IMR-90 (cell line): ENCODE measurements at places on chromosomes 16 and 17. TPM values are rescaled to one million over a fixed set of nuclear protein-coding genes. Genes with fewer than 3 reads are reported as not detected.

- no peak for DNase-seq
- no peak overlapping the region for H3K27ac ChIP-seq
- no peaks in the 10 kb centered on the region for H3K27me3 ChIP-seq
- no peaks in the 10 kb centered on the region for H3K36me3 ChIP-seq
Observed at GRCh38 chr16:62462971-62463370, 426.7 kb upstream of the CDH8 start.

GRCh38 chr16:66701516-66701915 is 5.0 kb upstream of the CMTM4 start:
- H3K27me3 ChIP-seq: peaks cover 11% of the 10 kb centered on the region; the same call in 1 of the 2 replicates
- no peak overlapping the region for H3K27ac ChIP-seq
- no peaks in the 10 kb centered on the region for H3K36me3 ChIP-seq
- no peak for DNase-seq
- H3K4me1 ChIP-seq: peaks cover 3% of the 10 kb centered on the region

GRCh38 chr17:27242951-27243350 is 51.0 kb upstream of the WSB1 start:
- no peaks in the 10 kb centered on the region; the same call in 1 of the 2 replicates for H3K27me3 ChIP-seq
- no peak for DNase-seq
- no peak overlapping the region for H3K4me3 ChIP-seq
- H3K36me3 ChIP-seq: no peaks in the 10 kb centered on the region
- H3K27ac ChIP-seq: no peak overlapping the region

- peaks cover 43% of the 10 kb centered on the region for H3K36me3 ChIP-seq
- no peaks in the 10 kb centered on the region for H3K27me3 ChIP-seq
- DNase-seq: peak; percentile 68
- peaks cover 74% of the 10 kb centered on the region for H3K4me1 ChIP-seq
- H3K4me3 ChIP-seq: no peak overlapping the region
- H3K27ac ChIP-seq: peak overlapping the region; percentile 92
Observed at GRCh38 chr17:2064980-2065785, 10.3 kb downstream of the HIC1 start.

The CLEC19A gene
- total RNA-seq: not detected in 2 replicates

- H3K27ac ChIP-seq: no peak overlapping the region
- no peak overlapping the region for H3K4me3 ChIP-seq
- DNase-seq: no peak
- H3K27me3 ChIP-seq: peaks cover 2% of the 10 kb centered on the region; the same call in 1 of the 2 replicates
- 0 out of 2 replicates have a peak, but pooled peaks cover 2% of the 10 kb centered on the region for H3K4me1 ChIP-seq
Observed at GRCh38 chr16:66044089-66044488, 322.4 kb upstream of the CDH5 start.

DNA sequence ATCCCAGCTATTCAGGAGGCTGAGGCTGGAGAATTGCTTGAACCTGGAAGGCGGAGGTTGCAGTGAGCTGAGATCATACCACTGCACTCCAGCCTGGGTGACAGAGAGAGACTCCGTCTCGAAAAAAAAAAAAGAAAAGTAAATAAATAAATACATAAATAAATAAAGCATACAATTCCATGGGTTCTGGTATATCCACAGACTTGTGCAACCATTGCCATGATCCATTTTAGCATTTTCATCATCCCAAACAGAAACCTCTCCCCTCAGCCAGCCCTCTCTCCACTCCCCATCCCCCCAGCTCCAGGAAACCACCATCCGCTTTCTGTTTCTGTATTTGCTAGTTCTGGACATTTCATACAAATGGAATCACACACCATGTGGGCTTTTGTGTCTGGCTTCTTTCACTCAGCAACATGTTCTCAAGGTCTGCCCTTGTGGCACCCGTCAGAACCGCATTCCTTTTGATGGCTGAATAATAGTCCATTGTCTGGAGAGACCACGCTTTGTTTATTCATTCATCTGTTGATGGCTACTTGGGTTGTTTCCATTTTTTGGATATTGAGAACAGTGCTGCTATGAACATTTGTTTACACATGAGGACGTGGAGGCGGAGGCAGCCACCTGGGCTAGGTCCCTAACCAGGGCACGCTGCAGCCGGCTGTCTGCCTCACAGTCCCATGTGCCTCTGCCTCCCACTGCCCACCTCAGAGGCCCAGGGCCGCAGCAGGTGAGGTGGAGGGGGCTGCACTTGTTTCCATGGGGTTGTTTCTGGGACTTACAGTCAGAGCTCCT is 76.2 kb downstream of the NT5M start:
- no peak overlapping the region for H3K27ac ChIP-seq
- DNase-seq: peak; percentile 36
- peaks cover 6% of the 10 kb centered on the region for H3K4me1 ChIP-seq
- no peak overlapping the region for H3K4me3 ChIP-seq
- H3K36me3 ChIP-seq: no peaks in the 10 kb centered on the region

GRCh38 chr17:75720656-75721462 is at the start of gene ITGB4:
ITGB4 (plus strand) TSS chr17:75721459; CDS start chr17:75724704, 3,245 bp downstream.
- H3K4me1 ChIP-seq: no peaks in the 10 kb centered on the region
- DNase-seq: no peak
- peak within 1 kb of the TSS; percentile 13; the same call in 1 of the 2 replicates for H3K4me3 ChIP-seq

GRCh38 chr16:31269541-31269940 is 9.8 kb downstream of the ITGAM start:
- H3K4me1 ChIP-seq: no peaks in the 10 kb centered on the region
- DNase-seq: no peak
- no peak overlapping the region for H3K4me3 ChIP-seq
- H3K36me3 ChIP-seq: no peaks in the 10 kb centered on the region
- H3K27ac ChIP-seq: no peak overlapping the region
- peaks cover 3% of the 10 kb centered on the region; the same call in 1 of the 2 replicates for H3K27me3 ChIP-seq

The CSH2 gene
- not detected in 2 replicates for total RNA-seq
